ENCODE measurements at places on chromosomes 5 and 9.

DNA sequence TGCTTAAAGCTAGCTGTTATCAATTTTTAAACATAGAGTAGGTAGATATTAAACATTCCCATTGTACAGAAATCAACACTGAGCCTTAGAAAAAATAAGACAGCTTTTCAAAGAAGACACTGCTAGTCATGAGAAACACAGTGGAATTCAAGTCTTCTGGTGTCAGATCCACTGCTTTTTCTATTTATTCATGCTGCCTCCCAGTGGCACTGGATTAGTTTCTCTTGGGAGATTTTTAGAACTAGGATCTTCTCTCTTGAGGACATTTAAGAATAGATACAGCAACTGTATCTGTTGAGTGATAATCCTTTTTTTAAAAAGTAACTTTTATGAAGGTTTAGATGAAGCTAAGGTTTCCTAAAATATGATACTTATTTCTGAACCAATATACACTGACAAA lies 1635.4 kb upstream of the C9orf72 start:
- no peak for DNase-seq

DNA sequence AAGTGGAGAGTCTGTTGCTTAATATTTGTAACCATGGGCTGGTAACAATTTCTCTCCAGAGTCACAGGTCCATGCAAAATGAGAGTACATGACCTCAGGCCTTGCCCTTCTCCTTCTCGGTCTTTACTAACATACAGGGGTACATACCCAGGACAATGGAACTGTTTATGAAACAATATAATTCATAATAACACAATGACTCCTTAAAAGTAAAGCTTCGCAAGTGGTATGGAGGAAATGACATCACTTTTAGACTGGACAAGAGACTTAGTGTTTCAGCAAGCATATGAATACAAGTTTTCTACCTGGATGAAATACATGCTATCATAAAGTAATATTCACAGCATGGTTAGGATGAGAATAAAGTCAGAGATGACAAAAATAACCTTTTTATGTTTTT lies 386.6 kb downstream of the PLK2 start:
- no peak for DNase-seq

- DNase-seq, result no peak
These were observed 108.1 kb upstream of the IER5L start for GRCh38 chr9:129285979-129286772.

DNA sequence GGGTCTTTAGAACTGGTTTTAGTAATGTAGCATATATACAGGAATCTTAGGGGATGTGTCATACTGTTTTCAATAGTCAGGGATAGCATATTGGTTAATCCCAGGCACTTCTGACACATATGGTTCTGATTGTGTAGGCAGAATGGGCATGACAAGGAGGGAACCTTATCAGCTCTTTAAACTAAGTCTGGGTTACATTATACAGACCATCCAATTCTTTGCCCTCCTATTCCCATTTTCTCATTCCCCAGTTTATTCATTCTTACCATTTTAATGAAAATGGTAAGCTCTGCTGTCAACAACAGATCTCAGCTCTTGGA lies 85.1 kb downstream of the NDUFAF2 start:
- DNase-seq, result peak; percentile 44

- DNase-seq, result no peak
These were observed 127.2 kb downstream of the DOCK8 start for GRCh38 chr9:341634-342421.

DNA sequence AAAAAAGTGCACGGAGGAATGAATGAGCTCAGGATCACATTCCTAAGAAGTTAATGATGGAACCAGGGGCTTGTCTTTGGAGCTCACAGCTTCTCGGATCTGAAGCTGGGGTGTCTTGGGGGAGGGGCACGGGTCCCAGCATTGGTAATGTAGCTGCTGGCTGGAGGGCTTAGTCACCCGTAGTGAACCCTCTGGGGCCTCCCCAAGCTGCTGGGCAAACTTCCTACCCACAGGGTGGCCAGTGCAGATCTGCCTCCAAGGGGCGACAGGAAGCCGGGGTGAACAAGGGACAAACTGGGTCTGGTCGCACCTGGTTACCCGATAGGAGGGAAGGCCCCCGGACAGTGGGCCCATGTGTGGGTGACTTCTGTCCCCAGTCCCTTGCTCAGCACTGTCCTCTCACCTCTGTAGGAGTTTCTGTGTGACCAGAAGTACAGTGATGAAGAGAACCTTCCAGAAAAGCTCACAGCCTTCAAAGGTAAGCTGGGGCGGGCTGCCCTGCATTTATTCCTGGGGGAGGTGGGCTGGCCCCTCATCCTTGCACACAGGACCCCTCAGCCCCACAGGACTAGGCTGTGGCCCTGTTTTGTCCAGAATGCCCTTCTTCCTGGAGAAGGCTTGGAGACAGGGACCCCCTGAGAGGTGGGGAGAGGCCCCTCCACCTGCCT lies 14.1 kb upstream of the NUP214 start:
- no peak for DNase-seq

GRCh38 chr5:59712836-59713497 lies 180.6 kb downstream of the PDE4D start:
- no peak for DNase-seq

- DNase-seq, result no peak
These were observed 5.2 kb upstream of the PPARGC1B start for GRCh38 chr5:149724884-149725283.

- DNase-seq, result no peak
These were observed 303.8 kb upstream of the IRX4 start for GRCh38 chr5:2186472-2187015.

DNA sequence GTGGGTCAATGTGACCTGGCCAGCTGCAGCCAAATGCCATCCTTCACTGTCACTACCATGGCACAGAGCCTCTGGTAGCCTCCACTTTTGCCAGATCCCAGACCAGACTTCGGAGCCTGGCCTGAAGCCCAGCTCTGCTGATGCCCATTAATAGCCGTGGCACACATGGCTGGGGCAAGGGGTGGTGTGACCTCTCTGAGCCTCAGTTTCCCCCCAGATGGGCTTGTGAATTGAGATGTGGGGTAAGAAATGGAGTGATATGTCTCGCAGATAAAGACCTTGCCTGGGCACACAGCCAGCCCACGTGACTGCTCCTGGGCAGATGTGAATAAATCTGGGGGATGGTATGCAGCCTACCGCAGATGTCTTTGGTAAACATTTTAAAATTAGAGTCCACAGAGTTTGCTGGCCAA lies 13.9 kb downstream of the SUSD3 start:
- peak; percentile 14 for DNase-seq

DNA sequence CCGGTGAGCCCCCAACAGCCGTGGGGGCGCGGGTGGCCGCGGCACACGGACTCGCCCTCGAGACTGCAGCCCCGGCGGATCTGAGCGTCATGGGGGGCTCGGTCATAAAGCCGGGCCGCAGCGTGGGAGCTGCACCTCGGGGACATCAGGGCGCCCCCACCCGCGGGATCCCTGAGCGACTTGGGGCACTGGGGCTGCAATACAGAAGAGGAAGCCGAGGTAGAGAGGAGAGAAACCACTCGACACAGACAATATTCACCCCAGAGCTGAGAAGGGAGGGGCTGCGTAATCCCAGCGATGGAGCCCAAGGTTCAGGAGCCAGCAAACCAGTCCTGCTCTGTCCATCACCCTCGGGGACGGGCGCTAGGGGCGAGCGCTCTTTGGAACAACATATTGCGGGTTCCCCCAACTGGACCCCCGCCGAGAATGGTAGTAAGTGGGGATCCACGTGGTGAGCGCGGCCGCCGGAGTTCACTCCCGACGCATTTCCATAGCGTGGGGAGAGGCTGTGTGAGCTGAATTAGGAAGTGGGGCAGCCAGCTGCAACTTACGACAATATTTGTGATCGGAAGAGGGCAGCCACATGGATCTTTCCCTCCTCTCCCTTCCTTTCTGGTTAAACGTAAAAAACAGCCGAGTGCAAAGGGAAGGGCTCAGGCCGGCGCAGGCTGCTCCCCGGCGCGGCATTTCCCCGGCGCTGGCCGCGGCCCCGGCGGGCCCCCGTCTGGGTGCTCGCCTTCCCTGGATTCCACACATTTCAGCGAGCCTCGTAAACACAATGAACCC lies 9.9 kb downstream of the PTCH1 start:
- DNase-seq, result peak; percentile 77

DNA sequence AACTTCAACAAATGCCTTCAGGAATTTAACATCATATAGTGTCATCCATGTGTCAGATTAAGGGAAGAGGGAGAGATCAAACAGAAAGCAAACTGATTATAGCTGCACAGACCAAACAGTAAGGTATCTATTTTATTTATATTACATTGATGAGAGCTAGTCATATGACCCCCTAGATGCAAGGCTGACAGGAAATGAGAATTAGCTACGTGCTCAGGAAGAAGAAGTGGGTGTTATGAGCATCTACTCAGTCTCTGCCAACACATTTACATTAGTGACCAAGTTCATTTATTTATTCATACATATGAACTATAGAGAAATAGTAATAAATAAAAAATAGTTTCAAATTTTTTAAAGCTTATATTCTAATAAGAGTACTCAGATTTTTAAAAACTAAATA lies 787.3 kb downstream of the KCTD16 start:
- no peak for DNase-seq

GRCh38 chr5:63719147-63719546 lies 243.1 kb downstream of the HTR1A start:
- DNase-seq, result no peak

- DNase-seq, result no peak
These were observed 52.5 kb upstream of the SEMA4D start for GRCh38 chr9:89550346-89550927.

DNA sequence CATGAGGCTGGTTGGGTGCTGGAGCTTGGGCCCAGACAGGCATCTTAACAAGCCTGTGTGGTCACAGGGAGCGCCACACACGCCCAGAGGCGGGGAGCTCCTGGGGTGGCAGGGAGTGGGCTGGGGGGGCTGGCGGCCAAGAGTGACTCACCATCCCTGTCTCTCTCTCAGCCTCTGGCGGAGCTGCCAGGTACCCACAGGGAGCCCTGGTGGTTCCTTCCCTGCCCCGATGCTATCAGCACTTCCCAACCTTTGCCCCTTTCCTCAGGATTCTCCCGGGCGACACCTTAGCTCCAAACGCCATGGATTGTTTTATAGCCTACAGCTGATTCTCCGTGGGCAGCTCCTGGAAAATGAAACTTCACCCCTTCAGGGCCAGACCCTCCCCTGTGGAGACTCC lies 5.5 kb downstream of the SLC9A3 start:
- no peak for DNase-seq

- DNase-seq, result peak; percentile 27
These were observed 28.0 kb upstream of the NFIL3 start for GRCh38 chr9:91451431-91452270.

DNA sequence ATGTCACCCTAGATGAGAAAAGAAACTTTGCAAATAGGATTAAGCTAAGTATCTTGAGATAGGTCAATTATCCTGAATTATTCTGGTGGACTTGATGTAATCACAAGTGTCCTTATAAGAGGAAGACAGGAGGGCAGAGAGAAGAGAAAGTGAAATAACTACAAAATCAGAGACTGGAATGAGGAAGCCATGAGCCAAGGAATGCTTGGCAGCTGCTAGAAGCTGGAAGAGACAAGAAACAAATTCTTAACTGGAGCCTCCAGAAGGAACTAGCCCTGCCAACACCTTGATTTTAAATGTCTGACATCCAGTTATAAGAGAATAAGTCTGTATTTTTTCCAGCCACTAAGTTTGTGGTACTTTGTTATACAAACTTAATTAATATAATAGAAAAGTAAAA lies 480.0 kb downstream of the NR2F1-AS1 start:
- no peak for DNase-seq

- DNase-seq, result no peak
These were observed 69.2 kb downstream of the SH3PXD2B start for GRCh38 chr5:172385010-172385563.

DNA sequence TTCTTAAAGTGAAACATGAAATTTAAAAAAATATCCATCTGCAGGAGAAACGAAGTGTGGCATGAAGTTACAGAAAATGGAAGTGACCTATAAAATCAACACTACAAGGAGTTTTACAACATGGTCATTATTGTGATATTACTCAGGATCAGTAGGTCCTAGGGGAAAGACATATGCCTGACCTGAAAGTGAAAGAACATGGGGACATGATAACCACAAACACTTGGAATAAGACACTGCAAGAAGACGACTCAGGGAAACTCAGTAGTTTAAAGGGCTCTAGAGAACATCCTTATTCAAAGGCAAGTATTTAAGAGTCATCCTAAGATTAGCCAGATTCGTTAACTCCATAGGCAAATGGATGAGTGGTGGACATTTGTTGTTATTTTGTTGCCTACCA lies 19.9 kb upstream of the LPAR1 start:
- DNase-seq, result no peak

DNA sequence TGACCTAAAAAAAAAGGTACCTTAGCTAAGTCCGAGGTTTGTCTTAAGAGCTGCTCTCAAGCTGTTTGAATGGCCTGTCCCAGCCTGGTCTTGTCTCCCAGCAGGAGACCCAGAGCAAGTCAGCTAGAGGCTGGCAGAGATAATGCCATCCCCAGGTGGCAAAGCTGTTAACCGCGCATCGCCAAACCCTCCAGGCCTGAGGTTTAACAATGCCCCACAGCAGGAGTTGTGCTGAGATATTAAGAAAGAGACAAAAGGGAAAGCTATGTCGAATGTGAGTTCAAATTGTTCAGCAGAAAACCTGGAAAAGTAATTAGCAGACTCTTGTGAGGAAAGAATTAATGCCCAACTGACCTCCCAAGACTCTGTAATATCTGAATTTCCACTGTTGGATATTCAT lies 187.1 kb downstream of the FSTL4 start:
- DNase-seq, result no peak

- peak; percentile 55 for DNase-seq
These were observed 104.6 kb upstream of the FAM174A start for GRCh38 chr5:100430268-100431195.

DNA sequence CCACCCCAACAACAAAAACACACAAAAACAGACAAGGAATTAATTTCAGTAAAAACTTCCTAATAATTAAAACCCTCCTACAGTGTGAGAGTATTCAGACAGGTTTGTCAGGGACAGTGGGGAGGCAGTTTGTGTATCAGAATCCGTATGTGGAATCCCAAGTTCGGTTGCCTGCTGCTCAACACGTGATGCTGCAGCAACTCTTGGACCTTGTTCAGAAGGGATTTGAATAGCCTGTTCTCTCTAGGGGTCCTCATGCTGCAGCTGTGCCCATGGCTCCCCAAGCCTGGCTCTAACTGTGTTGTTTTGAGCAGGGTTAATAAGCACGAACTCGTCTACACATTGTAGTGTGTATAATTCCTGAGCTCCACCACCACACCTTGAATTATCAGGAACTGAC lies 28.7 kb downstream of the TLE4 start:
- no peak for DNase-seq

- DNase-seq, result peak; percentile 41
These were observed 28.6 kb downstream of the KCNN2 start for GRCh38 chr5:114390431-114390830.

- peak; percentile 38 for DNase-seq
These were observed 15.1 kb downstream of the IFNA1 start for GRCh38 chr9:21455320-21455719.

GRCh38 chr9:133543772-133544467 lies 9.4 kb downstream of the ADAMTSL2 start:
- no peak for DNase-seq

DNA sequence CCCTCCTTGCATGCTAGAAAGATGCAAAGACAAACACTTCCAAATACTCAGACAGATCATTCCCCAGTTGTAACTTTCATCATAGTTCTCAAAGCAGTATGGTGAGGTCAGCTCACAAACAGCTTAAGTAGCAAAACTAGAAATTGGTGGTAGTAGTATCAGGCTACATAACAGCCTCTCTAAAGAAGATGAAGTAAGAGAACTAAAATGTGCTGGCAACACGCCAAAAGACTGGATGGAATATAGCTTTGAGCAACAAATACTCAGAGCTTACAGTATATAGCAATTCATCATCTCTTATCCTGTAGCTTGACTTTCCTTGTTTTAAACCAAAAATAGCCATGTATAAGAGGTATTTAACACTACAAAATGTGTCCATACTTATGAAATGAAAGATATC lies 7.5 kb downstream of the PFDN1 start:
- DNase-seq, result peak; percentile 94
